Stomach (tissue), 19 donors: ENCODE measurements at places on chromosomes 3 and 15. TPM values are rescaled to one million over a fixed set of nuclear protein-coding genes. Genes with fewer than 3 reads are reported as not detected.

DNA sequence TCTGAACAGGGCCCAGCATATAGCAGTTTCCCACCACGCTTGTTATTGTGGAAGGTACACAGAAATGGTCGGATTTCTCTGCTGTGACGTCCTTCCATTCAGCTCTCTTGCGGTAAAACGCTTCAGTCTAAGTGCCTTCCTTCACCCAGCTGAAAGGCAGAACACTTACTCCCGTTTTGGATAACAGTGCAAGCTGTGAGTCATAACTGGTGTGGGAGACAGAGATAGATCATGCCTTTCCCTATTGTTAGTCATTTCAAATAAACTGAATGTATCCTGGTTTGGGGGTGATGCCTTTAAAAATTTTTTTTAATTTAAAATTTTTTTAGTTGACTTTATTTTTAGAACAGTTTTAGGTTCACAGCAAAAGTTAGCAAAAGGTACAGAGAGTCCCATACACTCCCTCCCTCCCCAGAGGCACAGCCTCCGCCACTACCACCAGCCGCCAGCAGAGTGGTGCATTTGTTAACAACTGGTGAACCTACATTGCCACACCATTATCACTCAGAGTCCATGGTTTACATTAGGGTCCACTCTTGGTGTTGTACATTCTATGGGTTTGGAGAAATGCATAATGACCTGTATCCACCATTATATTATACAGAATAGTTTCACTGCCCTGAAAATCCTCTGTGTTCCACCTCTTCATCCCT is 94.9 kb upstream of the NSMCE3 start:
- peak; percentile 58 for DNase-seq

GRCh38 chr3:150015901-150016300 is 45.2 kb upstream of the PFN2 start:
- DNase-seq: no peak

DNA sequence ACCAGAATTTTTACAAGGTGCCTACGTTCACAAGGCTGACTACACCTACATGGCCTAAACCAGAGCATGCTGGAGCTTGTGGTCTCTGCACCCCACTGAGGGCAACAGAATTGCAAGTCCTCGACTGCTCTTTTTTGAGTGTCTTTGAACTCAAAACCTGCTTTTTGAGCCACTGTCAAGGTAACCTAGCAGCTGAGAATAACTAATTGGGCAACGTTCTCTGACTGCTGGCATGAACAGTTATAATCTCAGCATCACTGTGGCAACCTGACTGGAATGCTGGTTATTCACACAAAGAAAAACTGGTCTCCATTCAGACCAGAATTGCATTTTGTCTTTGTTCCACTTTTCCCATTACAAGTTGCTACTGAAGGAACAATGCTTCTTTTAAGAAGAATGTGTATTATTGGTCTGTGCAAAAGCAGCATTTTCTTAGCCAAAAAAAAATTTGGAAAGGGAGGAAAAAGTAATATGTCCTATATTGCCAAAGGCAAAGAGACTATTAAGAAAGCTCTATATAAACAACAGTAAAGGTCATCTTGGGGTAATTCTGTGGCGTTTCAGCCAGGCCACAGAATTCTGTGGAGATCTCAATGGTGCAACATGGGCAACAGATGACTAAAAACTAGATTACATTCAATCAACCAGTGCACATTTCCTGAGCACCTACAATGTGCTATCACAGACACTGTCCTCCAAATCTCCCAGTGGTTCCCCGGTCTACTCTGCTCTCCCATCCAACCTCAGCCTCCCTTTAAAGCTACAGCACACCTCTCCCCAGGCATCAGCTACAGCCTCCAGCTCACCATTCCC is 76.8 kb downstream of the TNIK start:
- peak; percentile 36 for DNase-seq

- no peak for DNase-seq
Observed at GRCh38 chr3:149327156-149327555, 6.3 kb downstream of the TM4SF18 start.

- DNase-seq: no peak
Observed at GRCh38 chr3:193775421-193776077, 182.5 kb downstream of the OPA1 start.

Gene TTLL13
- not detected for total RNA-seq

Gene NAALADL2
- total RNA-seq: 42.4 TPM

Gene CX3CR1
- total RNA-seq: 0.43 TPM
